ENCODE measurements at places on chromosomes 11 and 22. TPM values are rescaled to one million over a fixed set of nuclear protein-coding genes. Genes with fewer than 3 reads are reported as not detected.

- DNase-seq: no peak
Measured at GRCh38 chr11:116217006-116217405, 555.8 kb downstream of the BUD13 start.

- DNase-seq: no peak
Measured at GRCh38 chr11:12092714-12093113, 17.7 kb upstream of the MICAL2 start.

- no peak for DNase-seq
Measured at GRCh38 chr22:24541681-24542515, 13.0 kb downstream of the GUCD1 start.

GRCh38 chr11:46478196-46478595 lies 86.6 kb upstream of the CHRM4 start:
- no peak for DNase-seq

DNA sequence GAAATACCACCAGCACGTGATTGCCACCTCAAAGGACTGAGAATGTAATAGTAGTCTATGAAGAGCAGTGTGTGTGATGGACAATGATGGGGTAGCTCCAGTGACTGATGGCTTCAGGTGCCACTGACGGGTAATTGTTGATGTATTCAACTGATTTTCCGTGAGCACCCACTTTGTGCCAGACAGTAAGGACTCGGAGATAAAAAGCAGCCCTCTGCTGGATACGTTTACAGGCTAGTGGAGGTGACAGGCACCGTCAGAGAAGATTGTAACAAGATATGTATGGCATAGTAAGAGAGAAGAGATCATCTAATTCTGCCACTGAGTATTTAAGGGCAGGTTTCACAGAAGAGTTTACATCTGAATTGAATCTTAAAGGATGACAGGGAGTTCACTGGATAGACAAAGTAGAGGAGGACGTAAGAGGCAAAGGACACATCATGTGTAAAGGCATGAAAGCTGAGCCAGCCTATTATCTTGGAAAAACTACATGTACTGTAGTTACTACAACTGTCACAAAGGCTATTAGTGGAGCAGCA lies 1.1 kb upstream of the ENTHD1 start:
- DNase-seq: no peak

The CEP57 gene
- 50.0 TPM for polyA plus RNA-seq

DNA sequence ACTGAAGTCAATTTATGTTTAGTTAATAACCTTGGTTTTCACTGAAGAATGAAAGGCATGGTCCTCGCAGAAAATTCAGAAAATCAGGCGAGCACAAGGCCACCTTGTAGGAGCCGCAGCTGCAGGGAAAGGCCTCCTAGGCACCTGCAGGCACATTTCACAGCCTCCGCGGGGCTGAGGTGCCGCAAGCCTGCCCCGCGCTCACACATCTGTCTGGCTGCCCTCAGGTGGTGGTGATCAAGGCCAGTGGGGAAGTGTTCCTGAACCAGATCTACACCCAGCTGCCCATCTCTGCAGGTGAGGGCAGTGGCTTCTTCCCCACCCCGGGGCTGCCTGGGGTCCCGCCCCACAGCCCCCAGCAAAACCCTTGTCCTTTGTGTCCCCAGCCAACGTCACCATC lies 10.5 kb downstream of the MUC5AC start:
- no peak for DNase-seq

The TRIM49C gene
- polyA plus RNA-seq: not detected
